ENCODE measurements at places on chromosomes 5 and 9.

DNA sequence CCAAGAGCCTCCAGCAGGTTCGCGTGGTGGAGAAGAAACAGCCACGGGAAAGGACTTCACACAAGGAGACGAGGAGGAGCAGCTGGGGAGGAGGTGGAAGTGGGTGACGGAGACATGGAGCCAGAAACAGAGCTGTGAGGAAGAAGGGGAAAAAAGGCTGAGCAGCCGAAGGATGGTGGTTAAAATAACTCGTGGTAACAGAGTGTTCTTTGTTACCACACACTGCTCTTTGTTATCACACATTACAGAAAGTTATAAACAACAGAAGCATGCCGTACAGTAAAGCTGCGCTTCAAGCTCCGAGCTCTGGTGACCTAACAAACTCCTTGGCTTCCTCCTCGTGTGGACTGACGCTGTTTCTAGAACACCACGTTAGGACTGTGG lies 215.4 kb downstream of the GLIS3 start:
- DNase-seq = no peak

DNA sequence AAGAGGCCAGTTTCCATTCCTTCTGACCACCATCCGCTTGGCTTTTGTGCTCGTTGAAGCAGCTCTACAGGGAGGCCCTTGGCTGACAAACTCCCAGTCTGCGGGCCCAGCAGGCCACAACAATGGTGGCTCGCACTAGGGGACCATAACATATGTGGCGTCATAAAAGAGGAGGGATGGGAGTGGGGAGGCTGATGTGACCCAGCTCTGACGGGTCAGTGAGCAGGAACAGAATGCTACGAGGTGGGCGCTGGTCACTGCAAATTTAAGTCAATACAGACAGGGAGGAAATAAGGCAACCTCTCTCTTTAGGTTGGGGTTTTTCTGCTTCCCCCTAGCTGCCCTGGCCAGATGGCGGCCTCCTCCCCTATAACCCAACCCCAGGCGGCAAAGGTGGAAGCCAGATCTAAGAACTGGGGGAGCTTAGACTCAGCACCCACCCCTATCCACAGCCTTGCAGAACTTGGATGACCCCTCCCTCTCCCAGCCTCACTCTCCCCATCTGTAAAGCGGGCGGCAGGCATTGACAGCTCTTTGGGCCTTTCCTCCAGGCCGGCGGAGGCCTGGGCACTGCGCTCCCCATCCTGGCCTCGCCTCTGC lies 778 bp downstream of the FRRS1L start:
- no peak for DNase-seq

DNA sequence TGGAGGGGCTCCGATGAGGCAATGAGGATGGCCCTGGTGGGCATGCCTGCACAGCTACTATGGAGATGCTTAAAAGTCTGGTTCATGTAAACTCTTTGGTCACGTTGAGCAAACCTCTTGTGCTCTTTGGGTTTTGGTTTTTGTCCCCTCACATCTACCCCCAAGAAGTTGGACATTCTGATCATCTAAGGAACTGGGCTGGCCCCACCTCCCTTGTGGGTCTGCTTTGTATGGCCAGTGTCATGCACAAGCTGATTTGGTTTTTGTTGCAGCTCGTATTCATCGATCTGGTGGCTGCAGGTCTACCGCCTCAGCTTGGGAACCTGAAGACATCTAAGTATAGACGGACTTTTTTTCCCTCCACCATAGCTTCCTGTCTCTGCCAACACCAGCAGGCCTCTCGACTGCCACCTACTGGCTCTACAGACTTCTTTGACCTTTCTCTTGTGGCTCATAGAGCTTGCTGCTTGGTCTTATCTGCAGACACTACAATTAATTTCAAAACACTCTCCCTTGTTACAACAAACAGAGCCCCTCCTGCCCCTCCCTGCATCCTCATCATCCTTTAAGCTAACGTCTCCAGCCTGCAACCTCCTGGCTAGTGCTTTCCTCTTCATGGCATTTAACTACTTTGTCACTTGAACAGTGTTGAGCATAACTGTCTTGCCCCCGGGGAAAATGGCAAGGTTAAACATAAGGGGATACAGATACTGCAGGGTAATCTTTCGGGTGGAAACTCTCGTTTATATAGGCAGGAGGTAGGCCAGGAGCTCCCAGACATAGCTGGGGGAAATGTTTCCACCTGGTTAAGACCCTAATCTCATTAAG lies 34.5 kb downstream of the TSTD2 start:
- peak; percentile 38 for DNase-seq

- no peak for DNase-seq
Measured at GRCh38 chr5:16550316-16550952, 66.4 kb downstream of the RETREG1 start.

GRCh38 chr9:93586290-93587057 lies 10.1 kb downstream of the PHF2 start:
- no peak for DNase-seq

DNA sequence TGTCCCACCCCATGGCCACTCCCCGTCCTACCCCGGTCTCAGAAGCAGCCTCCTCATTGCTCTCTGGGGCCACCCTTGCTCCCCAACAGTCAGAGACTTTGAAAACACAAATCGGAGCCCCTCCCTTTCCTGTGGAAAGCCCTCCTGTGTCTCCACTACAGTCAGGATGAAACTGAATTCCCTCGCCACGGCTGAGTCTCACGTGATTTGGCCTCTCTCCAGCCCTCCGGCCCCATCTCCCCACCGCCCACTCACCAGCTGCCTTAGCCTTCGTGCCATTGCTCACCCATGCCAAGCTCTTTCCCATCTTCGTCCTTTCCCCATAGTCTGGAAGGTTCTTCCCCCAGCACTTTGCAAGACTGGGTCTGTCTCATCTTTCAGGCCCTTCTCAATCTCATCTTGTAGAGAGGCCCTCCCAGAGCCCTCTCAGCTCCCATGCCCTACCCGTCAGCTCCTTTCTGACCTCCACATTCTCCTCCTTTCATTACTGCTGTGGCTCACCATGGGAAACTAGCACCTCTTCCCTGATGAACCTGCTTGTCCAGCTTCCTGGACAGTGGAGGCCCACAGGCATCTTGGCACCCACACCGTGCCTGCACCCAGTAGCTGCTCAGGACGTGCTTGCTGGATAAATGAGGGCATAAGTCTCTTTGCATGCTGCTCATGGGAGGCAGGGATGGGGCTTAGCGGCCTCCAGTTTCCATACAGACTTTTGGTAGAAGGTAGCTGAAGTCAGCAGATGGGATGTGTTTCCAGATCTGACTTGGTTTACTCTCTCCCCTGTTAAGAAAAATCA lies 126.4 kb upstream of the COL5A1 start:
- no peak for DNase-seq

GRCh38 chr5:133494232-133494922 lies 118.0 kb downstream of the FSTL4 start:
- DNase-seq = no peak

DNA sequence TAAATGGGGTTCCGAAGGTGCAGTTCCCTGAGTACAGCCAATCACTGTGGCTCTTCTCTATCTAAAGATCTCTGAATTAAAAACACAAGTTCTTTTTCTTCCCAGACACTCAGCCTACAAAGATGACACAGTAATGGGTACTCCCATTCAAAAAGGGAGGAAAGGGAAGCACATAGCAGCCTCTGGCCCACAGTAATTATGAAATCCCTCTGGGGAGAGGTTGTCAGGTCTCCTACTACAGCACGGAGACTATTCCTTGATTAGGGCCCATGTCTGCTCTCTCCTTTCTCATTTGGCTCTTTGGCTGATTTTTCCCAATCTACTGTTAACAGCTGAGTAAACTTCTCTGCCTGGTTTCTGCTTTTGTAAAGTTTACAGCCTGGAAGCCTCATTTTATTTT lies 62.0 kb upstream of the RANBP3L start:
- DNase-seq = no peak

GRCh38 chr9:110575945-110576344 lies 3.6 kb downstream of the SVEP1 start:
- no peak for DNase-seq

- DNase-seq = no peak
Measured at GRCh38 chr9:101126556-101126955, 98.0 kb downstream of the PLPPR1 start.

- no peak for DNase-seq
Measured at GRCh38 chr5:144467792-144468191, 297.1 kb downstream of the KCTD16 start.
